ENCODE measurements at places on chromosomes 7 and 10. TPM values are rescaled to one million over a fixed set of nuclear protein-coding genes. Genes with fewer than 3 reads are reported as not detected.

- DNase-seq: no peak
These were observed 1.8 kb downstream of the GNAI1 start for GRCh38 chr7:80136261-80137055.

FAM25G gene
- total RNA-seq: not detected

BTAF1 gene
- 35.2 TPM for total RNA-seq

- no peak for DNase-seq
These were observed 117.3 kb downstream of the SVIL start for GRCh38 chr10:29517352-29517923.

LRMDA gene
- 0.75 TPM for total RNA-seq

FAM221A gene
- 13.2 TPM for total RNA-seq

- no peak for DNase-seq
These were observed 48.0 kb downstream of the MALSU1 start for GRCh38 chr7:23347033-23347681.

GRCh38 chr7:41162612-41163011 is 540.3 kb downstream of the INHBA start:
- no peak for DNase-seq

DNAJC12 gene
- 0.17 TPM for total RNA-seq

CPA5 gene
- not detected for total RNA-seq

GRCh38 chr10:124992462-124993344 is 50.8 kb downstream of the ZRANB1 start:
- no peak for DNase-seq

CUTC gene
- 13.7 TPM for total RNA-seq

PIP gene
- not detected for total RNA-seq

DNA sequence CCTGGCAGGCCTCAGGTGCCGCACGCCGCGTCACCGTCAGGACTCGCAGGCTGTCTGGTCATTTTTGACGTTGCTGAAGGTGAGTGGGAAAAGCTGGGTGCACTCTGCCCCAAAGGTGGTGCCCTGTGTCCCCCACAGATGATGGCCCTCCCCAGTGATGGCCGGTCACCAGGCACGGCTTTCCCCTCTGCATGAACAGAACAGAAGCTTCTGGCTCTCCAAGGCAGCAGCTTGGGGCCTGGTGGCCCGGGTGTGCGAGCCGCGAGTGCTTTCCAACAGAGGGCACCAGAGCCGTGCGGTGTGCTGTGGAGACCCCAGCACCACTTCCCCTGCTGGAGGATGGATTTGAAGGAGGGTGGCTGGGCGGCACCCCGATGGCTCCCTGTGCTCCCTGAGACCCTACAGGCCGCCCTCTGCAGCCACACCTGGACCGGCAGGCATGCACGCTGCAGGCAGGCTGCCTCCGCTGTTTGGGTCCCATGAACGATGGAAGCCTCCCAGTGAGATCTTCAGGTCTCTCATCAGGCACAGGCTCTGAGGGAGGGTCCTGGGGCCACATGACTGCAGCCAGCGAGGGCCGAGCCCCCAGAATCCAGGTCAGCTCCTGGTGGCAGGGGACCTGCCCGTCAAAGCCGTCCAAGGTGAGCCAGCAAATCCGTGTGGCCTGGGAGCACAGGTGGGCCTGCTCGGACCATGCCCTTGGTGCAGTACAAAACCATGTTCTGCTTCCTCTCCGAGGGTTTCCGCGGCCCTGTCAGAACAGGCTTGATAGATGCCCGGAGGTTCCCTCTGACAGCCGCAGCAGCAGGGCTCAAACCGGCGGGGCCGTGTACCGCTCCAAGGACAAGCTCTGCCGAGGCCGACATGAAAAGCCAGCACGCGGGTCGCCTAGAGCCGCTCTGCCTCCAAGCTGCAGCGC is 195.4 kb downstream of the EBF3 start:
- no peak for DNase-seq

PPP1R9A gene
- 11.7 TPM for total RNA-seq

DNA sequence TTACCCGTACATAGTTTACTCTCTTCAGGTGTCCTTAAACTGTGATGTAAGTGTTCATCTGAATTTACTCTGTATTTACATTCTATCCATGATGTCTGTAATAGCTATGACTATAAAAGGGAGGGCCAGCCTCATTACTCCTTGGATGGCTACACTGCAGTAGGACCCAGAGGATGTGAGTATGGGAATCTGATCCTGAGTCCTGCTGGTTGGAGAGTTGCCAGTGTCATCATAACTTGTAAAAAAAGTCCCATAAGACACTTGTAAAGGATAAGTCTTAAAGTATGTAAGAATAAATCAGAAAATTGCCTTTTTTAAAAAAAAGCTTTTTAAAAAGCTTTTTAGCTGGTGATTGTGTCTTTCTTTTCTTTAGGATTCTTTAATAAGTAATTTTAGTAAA is 95.4 kb downstream of the PPP1R9A start:
- DNase-seq: no peak

All from epithelial cell of proximal tubule (primary cell).